ENCODE measurements at places on chromosomes 4 and X.

DNA sequence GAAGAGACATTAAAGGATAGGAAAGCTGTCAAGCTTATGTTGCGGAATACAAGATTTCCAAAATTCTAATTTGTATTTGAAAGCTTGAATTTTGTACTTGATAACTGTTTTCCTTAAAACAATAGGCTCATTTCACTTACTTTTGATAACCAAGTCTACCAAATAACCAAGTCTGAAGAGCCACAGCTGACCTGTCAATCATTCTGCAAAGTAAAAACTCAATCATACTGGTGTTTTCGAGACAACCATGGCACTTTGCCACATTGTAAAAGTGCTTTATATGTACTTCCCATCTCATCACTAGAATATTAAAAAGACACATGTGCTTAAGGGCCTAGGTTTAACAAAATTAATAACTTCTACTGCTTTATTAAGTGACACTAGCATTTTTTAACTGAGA is 47.9 kb downstream of the LEF1 start:
- no peak for DNase-seq

DNA sequence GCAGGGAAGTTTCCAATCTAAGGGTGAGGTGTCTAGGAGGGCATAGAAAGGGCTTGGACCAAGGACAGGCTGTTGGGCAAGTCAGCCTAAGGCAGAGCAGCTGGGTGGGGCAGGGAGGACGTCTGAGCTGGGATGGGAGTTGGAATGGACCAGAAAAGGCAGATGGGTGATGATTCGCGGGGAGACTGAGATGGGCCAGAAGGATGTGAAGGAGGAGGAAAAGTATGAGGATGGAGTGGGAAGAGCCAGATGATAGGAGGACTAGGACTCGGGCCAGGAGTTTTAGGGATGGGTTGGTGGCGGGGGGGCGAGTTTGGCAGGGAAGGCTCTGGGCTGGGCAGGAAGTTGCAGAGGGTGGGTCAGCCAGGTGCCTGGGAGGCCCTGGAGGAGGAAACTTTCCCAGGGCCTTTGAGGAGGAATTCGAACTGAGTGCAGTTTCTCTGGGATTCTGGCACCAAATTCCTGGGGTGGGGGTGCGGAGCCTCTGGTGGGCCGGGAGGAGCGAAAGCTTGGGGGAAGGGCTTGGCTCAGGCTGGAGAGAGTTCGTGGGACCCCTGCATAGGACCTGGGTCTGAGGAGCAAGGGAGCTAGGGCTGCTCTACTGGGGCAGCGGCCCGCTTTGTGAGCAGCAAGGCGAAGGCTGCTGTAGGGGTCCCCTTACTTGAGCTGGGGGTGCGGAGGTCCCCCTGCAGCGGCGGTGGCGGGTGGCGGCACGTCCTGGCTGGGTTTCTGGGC is 8.7 kb upstream of the TIMP1 start:
- no peak for DNase-seq

DNA sequence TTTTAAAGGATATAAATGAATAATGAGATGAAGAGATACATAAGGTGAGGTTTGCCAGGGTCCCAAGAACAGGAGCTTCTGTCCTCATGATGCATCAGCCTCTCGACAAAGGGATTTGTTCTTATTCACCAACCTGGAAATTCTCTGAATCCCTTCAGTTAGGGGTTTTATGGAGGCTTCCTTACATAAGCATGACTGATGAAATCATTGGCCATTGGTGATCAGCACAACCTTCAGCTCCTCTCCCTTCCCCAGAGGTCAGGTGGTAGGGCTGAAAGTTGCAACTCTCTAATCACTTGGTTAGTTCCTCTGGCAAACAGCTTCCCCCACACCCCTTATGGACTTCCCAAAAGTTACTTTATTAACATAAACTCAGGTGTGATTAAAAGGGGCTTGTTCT is 222.0 kb downstream of the SPRY1 start:
- no peak for DNase-seq

- DNase-seq = no peak
Measured at GRCh38 chr4:12375805-12376204, 947.1 kb upstream of the HS3ST1 start.

- DNase-seq = no peak
Measured at GRCh38 chrX:109533631-109534030, 3.0 kb upstream of the NXT2 start.

GRCh38 chr4:82809619-82810018 is 11.0 kb upstream of the SCD5 start:
- no peak for DNase-seq

DNA sequence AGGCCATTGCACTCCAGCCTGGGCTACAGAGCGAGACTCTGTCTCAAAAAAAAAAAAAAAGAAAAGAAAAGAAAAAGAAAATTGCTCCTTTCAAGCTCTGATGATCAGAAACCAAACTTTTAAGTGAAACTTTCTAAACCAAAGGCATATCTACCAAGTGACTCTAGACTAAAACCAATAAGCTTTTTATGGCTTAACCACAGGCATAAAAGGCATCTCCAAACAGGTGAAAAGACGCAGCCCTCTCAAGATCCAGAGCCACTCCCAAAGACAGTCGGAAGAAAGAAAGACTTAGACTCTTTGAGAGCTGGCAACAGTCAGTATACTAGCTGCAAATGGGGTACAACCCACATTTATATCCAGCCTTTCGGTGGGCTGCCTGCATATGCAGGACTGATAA is 117.1 kb upstream of the AP1S2 start:
- DNase-seq = no peak

- DNase-seq = no peak
Measured at GRCh38 chr4:77617203-77617602, 11.6 kb downstream of the CXCL13 start.

- DNase-seq = no peak
Measured at GRCh38 chr4:8560265-8561047, 19.7 kb upstream of the GPR78 start.

DNA sequence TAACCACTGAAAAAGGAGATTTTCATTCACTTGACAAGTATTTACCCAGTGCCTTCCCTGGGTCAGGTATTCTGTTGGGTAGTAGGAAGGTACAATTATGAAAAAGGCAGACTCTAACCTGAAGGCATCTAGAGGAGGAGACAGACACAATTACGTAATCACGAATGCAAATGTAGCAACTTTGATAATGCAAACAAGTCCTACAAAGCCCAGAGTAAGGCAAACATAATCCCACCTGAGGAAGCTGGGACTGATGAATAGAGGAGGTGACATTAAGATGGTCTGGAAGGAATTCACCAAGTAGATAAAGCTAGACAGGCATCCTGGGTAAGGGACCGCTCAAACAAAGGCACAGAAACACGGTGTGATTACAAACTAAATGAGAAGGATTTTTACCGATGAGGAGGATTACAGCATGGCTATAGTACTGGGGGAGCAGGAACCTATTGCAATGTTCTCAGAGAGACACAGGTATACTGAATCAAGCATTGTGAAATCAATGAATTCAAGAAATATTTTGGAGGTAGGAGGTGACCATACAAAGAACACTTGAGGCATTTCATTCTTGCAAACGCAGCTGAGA is 37.1 kb downstream of the TMEM150C start:
- no peak for DNase-seq

GRCh38 chr4:153241970-153242838 is 38.0 kb downstream of the TRIM2 start:
- DNase-seq = no peak

DNA sequence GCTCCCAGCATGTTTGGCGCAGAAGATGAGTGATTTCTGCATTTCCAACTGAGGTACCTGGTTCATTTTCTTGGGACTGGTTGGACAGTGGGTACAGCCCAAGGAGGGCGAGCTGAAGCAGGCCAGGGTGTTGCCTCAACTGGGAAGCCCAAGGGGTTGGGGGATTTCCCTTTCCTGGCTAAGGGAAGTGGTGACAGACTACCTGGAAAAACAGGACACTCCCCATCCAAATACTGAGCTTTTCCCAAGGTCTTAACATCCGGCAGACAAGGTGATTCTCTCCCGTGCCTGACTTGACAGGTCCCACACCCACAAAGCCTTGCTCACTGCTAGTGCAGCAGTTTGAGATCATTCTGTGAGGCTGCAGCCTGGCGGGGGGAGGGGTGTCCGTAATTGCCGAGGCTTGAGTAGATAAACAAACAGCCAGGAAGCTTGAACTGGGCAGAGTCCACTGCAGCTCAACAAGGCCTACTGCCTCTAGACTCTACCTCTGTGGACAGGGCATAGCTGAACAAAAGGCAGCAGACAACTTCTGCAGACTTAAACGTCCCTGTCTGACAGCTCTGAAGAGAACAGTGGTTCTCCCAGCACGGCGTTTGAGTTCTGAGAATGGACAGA is 307.7 kb upstream of the ARSJ start:
- no peak for DNase-seq

- no peak for DNase-seq
Measured at GRCh38 chr4:16122308-16122711, 38.5 kb upstream of the PROM1 start.

All from CD4-positive, alpha-beta T cell treated with Interleukin-17A for 1 hour (primary cell).